Fibroblast of the conjunctiva (primary cell): ENCODE measurements at places on chromosomes 6 and 20.
A peak's percentile ranks its signal among the peaks of the same experiment; 100 is the strongest.

DNA sequence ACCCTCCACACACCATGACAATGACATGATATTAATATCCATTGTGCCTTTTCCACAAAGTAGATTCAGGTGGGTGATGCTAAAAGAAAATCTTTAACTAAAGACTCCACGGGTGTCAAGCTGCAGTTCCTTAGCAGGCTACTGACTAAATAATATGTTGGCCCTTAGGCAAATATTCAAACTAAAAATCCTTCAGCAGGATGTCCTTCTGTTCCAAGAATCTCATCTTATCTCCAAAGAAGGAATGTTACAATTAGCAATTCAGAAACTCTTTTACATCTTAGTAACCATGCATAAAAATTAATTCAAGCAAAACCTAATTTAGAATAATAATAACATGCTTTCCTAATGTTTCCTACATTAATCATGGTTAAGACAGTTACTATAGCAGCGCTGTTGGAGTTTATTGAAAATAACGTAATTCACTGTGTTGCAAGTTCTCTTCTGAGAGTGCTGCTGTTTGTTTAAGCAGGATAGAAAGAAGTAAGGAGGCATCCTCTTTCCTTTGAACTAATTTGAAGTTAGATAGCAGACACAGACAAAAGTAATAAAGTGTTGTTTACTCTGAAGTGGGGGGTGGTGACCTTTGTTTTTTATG lies 414.8 kb upstream of the CDH4 start:
- DNase-seq: no peak

GRCh38 chr20:22732751-22733150 lies 148.4 kb upstream of the FOXA2 start:
- no peak for DNase-seq

- no peak for DNase-seq
These were observed 131.5 kb downstream of the TAF4 start for GRCh38 chr20:61933951-61934715.

DNA sequence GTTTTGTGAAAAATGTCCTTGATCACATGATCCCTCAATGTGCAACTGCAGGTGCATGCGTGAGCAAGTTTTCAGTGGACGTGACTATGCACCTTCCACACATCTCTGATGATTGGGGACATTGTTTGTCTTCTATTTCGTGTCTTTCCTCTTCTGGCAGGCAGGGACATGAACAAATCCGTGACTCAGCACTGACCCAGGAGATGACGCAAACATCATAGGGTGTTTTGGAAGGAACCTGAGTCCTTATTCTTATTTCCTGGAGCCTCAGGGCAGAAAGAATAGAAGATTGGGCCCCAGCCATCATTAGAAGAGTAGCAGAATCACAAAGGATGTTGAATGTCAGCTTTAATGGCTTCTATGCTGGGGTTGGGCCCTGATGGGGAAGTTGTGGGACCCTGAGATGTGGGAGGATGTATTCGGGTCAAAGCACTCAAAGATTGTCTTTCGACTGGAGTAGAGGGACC lies 11.9 kb upstream of the SIRPD start:
- no peak for DNase-seq

- DNase-seq: no peak
These were observed 13.3 kb downstream of the EZR start for GRCh38 chr6:158805698-158806377.

GRCh38 chr6:50180646-50181045 lies 130.9 kb upstream of the DEFB112 start:
- DNase-seq: no peak

GRCh38 chr6:82035526-82035925 lies 212.0 kb downstream of the IBTK start:
- no peak for DNase-seq

DNA sequence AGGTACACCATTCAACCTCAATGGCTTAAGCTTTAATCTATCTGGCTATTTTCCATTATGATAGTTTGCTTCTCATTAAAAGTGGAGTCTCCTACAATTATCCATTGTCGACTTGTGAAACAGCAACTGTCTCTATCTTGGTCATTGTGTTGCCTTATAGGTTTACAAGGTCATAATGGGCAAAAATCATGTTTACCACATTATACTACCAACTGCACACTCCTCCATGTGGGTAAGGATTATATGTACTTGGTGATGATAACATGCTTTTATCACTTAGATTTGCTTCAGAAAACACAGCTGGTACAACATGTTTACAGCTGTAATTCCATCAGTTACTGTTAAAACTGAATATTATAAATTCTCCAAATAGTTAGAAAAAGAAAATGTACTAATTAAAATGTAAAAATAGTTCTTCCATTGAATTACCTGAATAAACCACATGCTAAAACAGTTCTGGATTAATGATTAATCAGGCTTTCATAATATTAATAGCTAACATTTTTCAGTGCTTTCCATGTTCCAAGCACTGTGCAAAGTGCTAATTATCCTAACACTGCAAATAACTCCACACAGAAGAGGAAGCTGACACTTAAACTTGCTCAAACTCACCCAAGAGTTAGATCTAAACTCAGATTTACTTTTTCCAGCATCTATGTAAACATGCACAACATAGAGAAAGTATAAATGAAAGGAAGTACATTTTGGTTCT lies 96.7 kb downstream of the OGFRL1 start:
- DNase-seq: no peak

DNA sequence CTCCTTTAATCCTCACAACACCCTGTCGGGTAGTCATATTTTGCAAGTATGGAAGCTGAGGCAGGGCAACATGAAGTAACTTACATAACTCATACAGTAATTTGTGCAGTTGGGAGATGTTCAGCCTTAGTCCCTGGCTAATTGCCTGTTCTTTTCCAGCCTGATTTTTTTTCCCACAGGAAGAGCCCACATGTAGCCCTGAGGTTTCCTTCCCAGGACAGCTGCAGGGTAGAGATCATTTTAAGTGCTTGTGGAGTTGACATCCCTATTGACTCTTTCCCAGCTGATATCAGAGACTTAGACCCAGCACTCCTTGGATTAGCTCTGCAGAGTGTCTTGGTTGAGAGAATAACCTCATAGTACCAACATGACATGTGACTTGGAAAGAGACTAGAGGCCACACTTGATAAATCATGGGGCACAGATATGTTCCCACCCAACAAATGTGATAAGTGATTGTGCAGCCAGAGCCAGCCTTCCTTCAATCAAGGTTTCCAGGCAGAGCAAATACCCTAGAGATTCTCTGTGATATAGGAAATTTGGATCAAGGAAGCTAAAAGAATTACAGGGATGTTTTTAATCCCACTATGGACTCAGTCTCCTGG lies 5.0 kb upstream of the BTN2A1 start:
- no peak for DNase-seq

- no peak for DNase-seq
These were observed 2.9 kb downstream of the AIG1 start for GRCh38 chr6:143063631-143064030.

DNA sequence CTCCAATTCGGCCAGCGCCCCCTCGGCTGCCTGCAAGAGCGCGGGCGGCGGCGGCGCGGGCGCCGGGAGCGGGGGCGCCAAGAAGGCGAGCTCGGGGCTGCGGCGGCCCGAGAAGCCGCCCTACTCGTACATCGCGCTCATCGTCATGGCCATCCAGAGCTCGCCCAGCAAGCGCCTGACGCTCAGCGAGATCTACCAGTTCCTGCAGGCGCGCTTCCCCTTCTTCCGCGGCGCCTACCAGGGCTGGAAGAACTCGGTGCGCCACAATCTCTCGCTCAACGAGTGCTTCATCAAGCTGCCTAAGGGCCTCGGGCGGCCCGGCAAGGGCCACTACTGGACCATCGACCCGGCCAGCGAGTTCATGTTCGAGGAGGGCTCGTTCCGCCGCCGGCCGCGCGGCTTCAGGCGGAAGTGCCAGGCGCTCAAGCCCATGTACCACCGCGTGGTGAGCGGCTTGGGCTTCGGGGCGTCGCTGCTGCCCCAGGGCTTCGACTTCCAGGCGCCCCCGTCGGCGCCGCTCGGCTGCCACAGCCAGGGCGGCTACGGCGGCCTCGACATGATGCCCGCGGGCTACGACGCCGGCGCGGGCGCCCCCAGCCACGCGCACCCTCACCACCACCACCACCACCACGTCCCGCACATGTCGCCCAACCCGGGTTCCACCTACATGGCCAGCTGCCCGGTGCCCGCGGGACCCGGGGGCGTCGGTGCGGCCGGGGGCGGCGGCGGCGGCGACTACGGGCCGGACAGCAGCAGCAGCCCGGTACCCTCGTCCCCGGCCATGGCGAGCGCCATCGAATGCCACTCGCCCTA lies 963 bp downstream of the FOXF2 start:
- DNase-seq: no peak

DNA sequence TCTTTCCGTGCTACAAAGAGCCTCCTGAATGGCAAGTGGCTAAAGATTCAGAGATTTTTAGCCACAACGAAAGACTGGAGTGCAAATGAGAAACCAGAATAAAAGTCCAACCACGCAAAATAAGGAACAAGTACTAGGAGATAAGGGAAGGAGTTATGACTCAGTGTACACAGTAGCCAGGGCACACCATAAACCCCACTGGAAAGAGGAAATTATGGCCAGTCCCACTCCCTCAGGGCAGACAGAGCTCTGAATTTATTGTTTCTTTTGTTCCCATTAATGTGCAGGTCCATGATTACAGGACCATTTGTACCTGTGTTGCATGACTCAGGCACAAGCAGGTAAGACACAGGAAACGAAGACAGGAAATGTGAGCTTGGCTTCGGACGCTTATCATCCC lies 150.3 kb upstream of the PREP start:
- DNase-seq: no peak

DNA sequence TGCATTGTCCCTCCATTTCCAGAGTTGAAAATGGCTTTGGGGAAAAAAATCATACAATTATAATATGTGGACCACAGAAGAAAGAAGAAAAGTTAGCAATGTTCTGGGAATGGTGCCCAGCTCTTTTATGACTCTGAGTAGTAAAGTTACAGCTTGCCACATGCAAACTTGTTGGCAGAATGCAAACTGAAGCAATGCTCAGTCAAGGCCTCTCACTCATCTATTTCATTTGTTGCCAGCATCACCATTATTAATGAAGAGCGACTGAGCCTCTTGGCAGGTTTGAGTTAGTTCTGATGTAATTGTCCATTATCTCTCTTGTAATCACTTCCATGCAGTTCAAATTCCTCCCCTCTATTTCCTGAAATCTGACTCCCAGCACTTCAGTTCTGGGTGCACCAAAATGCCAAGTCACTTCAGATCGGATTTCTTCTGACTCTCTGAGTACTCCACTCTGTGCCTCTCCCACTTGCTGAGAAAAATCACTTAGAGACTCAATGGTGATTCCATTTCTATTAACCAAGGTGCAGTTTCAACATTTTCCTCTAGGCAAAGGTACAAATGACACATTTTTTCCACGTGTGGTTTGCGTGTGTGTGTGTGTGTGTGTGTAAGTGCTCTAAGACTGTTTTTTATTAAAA lies 154.4 kb upstream of the STMND1 start:
- DNase-seq: peak; percentile 99

- no peak for DNase-seq
These were observed 306.8 kb downstream of the LMBRD1 start for GRCh38 chr6:69489970-69490369.

DNA sequence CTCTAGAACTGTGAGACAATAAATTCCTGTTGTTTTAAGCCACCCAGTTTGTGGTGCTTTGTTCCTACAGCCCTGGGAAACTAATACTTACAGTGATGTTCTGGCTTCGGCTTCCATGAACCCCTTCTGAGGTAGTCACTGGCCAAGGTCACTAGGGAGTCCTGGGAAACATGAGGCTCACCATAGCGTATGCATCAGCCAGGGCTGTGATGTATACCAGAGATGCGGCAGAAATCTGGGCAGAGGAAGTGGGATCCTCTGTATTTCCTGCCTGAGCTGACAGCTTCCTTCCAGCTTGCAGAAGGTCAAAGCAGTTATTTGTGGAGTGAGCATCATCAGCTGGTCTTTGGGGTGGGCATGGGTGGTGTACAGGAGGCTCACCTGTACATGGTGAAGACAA lies 27.9 kb downstream of the KAT14 start:
- no peak for DNase-seq

DNA sequence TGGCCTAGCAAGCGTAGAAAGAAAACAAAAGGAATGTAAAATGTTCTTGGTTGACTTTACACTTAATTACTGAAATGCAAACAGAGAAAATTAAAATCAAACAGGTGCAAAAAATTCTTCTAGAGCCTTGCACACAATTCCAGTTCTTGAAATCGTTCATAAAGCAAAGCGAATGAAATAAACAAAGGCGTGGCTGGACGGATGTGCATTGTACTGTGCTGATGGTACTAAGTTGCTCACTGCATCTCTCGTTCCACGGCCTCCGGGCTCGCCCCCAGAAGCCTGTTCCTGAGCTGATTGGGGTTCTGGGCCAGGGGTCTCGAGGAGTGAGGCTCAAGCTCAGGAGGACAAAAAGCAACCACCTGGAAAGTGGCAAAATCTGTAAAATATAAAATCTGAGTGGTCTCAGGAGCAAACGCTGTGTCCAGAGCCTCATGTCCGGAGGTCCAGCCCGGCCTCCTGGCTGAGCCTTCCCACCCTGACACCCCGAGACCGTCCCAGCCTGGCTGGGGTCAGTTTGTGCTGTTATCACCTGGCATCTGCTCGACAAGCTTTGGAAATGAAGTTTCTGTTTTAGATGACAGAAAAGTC lies 71.3 kb downstream of the TTLL2 start:
- no peak for DNase-seq

GRCh38 chr6:27238010-27238983 lies 9.2 kb upstream of the PRSS16 start:
- no peak for DNase-seq

DNA sequence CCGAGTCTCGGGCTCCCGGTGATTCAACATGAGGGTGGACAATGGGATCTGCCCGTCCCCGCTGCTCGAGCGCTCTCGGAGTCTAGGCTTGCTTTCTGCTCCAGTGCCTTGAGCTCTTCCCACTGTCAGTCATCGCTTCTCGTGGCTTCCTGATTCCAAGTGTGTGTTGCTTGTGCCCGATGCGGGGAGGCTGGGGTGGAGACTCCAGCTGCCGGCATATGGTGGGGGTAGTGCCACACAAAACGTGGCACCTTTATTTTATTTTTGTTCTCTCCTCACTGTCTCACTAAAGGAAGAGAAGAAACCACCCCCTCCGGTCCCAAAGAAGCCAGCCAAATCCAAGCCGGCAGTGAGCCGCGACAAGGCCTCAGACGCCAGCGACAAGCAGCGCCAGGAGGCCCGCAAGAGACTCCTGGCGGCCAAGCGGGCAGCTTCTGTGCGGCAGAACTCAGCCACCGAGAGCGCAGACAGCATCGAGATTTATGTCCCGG lies 14.8 kb upstream of the MYL9 start:
- no peak for DNase-seq
